ENCODE measurements at places on chromosomes 6 and 20.

DNA sequence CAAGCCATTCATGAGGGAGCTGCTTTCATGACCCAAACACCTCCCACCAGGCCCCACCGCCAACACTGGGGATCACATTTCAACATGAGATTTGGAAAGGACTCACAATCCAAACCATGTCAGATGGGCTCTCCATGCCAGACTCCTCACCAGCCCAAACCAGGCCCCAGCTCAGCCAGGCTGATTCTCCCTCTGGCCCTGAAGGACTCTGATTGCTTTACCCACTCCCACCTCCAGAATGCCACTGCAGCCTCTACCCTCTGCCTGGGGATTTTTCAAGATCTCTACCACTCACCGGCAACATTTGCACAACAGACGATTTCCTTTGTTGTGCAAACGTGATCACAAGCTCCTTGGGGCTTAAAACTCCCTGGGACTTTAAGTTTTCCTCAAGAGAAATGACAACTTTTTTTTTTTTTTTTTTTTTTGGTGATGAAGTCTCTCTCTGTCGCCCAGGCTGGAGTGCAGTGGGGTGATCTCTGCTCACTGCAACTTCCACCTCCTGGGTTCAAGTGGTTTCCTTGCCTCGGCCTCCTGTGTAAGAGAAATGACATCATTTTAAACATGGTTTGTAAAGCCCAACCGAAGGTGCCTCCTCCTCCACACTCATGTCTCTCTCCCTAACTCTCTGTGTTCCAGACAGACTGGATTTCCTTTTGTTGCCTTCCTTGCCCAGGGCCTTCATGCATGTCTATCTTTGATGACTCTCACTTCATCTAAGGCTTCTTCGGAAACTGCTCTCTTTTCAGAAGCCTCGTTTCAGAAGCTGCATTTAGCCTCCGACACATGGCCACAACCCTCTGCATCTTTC, 147.0 kb downstream of the CDH26 start:
- H3K27ac ChIP-seq: no peak overlapping the region
- H3K4me3 ChIP-seq: no peak overlapping the region
- no peaks in the 10 kb centered on the region for H3K4me1 ChIP-seq
- H3K36me3 ChIP-seq: no peaks in the 10 kb centered on the region
- no peaks in the 10 kb centered on the region for H3K27me3 ChIP-seq

DNA sequence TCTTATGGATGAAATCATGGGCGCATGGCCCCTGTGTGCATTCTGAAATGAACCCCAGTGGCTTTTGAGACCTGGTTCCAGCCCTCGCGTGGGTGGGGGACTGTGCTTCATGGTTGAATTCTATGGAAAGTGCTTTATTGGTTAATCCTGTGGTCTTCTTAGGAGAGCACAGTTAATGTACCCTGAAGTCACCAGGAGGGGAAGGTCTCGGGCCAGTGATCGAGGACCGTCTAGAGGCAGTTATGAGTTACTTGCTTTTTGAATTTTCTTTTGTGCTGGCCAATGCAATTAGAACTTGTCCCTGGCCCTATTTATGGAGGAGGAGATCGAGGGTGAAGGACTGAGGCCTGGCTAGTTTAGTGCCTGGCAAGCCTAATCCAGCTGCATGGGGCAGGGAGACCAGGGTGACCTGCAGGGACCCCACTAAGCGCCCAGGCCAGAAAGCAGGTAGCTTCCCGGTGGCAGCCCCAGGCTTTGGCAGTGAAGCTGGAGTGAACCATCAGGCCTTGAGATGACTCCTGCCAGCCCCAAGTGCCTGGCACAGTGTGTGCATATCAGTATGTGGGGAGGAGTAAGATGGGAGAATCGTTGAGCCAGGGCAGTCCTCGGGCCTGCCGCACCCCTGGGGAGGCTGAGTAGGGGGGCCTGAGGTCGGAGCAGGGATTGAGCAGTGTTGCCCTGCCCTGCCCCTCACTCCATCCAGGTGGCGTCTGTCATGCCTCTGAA, 144.6 kb upstream of the RNF24 start:
- peak; percentile 71 for DNase-seq
- peak overlapping the region; percentile 31 for H3K27ac ChIP-seq
- peaks cover 16% of the 10 kb centered on the region for H3K4me1 ChIP-seq
- H3K36me3 ChIP-seq: no peaks in the 10 kb centered on the region
- no peak overlapping the region for H3K4me3 ChIP-seq

GRCh38 chr6:134358320-134358719, 40.4 kb upstream of the SGK1 start:
- no peak for DNase-seq
- H3K27ac ChIP-seq: peak overlapping the region; percentile 88
- no peak overlapping the region for H3K4me3 ChIP-seq
- peaks cover 14% of the 10 kb centered on the region for H3K4me1 ChIP-seq
- H3K27me3 ChIP-seq: no peaks in the 10 kb centered on the region

GRCh38 chr20:830011-830521, 3.4 kb upstream of the FAM110A start:
- H3K27ac ChIP-seq: peak overlapping the region; percentile 66
- H3K4me3 ChIP-seq: no peak overlapping the region
- DNase-seq: no peak
- H3K36me3 ChIP-seq: no peaks in the 10 kb centered on the region
- no peaks in the 10 kb centered on the region for H3K27me3 ChIP-seq
- peaks cover 22% of the 10 kb centered on the region for H3K4me1 ChIP-seq

GRCh38 chr20:19958928-19959327, 58.2 kb upstream of the NAA20 start:
- peaks cover 10% of the 10 kb centered on the region for H3K36me3 ChIP-seq
- no peak overlapping the region for H3K4me3 ChIP-seq
- no peaks in the 10 kb centered on the region for H3K27me3 ChIP-seq
- DNase-seq: no peak

- H3K27me3 ChIP-seq: no peaks in the 10 kb centered on the region
- H3K4me1 ChIP-seq: peaks cover 12% of the 10 kb centered on the region
- no peaks in the 10 kb centered on the region for H3K36me3 ChIP-seq
- DNase-seq: no peak
Measured at GRCh38 chr6:15246217-15246665, 372 bp downstream of the JARID2 start.
